ENCODE measurements at places on chromosomes 7 and 10. TPM values are rescaled to one million over a fixed set of nuclear protein-coding genes. Genes with fewer than 3 reads are reported as not detected.

GRCh38 chr7:85997515-85997914 is 646.2 kb upstream of the GRM3 start:
- DNase-seq = no peak

DNA sequence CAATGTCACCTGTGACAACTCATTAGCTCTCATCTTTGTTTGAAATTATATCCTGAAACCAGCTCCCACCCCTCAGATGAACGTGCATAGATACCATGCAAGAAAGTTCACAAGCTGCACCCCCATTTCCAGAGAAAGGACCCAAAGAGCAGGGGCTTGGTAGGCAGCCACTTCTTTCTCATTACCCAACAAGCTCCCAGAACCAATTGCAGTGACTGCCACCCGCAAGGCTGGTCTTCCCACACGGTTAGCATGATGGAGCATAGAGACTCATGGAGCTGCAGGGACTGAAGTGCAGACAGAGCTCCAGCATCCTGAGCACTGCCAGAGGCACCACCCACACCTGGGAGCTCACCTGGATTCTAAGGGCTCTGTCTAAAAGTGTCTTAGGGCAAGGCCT is 28.5 kb downstream of the FRMPD2 start:
- no peak for DNase-seq

DNA sequence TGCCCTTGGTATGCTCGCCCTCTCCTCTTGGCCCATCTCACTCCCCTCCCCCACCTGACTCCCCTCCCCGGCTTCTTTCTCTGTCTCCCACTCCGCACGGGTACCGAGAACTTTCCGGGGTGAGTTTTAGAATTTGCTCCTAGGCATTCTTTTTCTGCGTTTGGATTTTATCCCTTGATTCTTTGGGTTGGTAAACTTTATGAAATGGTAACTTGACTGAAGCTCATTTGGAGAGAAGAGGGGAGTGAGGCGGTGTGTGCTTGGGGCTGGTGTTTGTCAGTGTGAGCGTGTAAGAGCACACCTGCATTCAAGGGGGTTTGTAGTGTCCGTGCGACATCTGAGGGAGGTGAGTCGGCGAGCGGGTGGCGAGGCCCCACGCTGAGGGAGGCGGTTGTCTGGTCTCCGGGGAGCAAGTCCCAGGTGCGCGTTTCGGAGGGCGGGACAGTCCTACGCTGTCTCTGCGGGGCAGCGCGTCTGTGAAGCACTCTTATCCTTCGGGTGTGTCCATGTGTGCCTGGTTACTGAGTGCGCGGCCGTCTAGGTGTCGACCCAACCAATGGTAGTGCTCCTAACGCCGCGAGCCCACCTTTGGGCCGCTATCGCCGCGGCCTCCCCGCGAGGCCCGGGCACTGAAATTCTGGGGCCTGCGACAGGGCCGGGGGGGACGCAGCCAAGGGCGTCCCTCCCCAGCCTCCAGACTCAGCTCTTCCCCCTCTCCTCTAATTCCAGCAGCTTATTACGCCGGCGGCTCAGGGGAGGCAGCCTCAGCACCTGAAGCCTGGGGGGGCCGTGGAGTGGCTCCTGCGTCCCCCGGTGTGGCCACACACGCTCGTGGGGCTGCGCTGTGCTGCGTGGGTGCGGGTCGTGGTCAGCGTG is 2.6 kb upstream of the ZNF503 start:
- DNase-seq = no peak

DNA sequence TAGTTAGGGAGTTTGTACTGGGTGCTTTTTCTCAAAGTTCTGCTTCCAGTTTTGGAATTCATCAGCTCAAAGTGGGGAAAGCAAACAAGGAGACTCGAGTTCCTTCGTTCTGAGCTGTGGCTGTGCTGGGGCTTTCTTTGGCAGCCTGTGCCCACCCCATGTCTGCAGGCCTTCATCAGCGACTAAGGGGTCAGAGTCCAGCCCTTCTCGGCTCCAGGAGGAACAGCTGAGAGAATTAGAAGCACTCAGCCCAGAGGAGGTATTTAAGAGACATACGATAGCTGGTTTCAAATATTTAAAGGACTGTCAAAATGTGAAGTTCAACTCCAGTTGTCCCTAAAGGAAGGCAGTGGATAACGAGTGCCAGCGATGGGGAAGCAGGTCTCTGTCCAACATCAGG is 41.3 kb downstream of the SH3PXD2A start:
- no peak for DNase-seq

DNA sequence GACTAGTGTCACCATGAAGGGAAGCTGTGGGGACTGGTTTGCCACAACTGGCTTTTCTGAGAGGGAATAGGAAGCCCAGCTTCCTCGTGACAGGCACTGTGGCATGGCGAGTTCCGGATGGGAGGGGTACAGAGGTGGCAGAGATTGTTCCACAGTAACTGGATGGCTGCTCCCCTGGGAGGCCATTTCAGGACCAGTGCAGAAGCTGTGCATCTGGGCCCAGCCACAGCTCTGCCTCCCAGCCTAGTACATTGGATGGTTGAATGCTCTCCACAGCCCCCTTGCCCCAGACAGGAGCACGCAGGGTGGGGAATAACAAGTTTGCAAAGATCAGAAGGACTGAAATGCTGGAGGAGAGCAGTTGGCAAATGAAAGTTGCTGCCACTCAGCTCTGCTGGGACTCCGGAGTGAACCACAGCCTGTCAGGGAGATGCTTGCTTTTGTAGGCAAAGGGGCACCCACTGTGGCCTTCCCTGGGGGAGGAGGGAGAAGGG is 51.8 kb downstream of the GSDME start:
- no peak for DNase-seq

- DNase-seq = no peak
Observed at GRCh38 chr7:74404388-74404700, 49.4 kb upstream of the GTF2IRD1 start.

DNA sequence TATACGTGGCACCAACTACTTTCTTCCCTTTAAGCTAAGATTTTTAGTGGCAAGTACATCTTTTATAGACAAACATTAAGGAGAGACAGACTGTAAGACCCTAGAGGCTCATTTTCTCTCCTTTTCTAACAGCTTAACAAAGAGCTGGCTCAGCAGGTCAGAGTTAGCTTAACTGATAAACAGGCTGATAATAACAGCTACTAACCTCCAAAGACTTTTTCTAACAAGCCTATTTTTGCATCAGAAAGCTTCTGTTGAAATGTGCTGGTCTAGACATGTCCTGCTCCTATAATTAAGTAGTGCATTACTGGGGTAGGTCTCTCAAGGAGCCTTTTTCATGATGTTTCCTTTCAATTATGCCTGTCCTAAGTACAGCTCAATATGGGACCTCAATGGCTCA is 238.2 kb upstream of the FAM3C start:
- no peak for DNase-seq

GRCh38 chr10:102412293-102412692 is 6.3 kb downstream of the PSD start:
- no peak for DNase-seq

DNA sequence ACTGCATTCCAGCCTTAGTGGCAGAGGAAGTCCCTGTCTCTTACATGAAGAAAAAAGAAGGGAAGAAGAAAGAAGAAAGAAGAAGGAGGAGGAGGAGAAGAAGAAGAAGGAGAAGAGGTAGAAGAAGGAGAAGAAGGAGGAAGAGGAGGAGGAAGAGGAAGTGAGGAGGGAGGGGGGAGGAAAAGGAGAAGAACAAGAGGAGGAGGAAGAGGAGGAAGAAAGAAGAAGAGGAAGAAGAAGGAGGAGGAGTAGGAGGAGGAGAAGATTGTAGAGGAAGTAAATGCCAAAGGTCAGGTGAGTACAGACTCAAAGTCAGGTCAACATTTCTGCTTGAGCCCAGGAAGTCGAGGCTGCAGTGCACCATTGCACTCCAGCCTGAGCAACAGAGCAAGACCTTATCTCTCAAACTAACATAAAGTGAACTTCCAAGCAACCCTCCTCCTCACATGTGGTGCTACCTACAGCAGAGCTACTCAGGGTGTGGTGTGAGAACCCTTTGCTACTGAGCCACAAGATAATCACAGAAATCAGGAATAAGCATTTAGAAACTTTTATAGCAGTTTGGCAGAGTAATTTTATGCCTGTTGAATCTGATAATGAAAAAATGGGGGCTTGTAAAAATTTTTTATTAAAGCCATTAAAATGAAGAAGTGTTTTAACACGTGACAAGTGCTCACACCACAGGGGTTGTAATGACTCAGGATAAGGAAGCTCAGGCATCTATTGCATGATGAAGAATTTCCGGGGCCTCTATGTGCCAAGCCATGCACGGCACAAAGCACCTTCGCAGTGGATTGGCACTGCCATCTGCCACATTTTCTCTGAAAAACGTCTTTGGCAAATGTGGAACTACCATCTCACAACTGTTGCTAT is 224.9 kb upstream of the AUTS2 start:
- no peak for DNase-seq

DNA sequence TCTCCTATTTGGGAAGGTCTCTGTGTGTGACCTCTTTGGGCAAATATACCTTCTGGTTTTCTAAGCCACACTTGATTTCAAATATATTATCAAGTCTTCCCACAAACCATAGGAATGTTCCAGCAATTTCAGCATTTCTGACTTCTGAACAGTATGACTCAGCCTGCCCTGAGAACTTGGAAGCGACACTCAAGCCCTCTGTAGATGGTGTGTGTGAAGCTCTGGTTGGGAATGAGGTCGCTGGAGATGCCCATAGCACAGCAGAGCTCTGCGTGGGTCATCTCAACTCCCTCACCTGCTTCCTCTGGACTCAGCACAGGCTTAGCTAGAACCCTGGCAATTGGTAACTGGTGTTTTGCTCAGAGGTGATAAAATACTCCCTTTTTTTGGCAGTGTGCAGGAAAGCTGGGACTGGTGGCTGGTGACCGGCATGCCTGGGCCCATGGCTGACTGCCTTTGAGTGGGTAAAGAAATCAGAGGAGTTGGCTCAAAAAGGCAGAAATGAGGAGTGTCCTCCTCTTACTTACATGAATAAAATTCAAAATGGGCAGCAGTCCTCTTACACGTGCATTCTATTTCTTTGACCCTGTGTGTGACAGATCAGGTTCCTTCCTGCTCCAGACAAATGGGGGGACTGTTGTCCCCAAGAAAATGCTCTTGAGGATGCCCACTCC is 87.5 kb upstream of the NRP1 start:
- DNase-seq = peak; percentile 40

- DNase-seq = no peak
Observed at GRCh38 chr10:86342111-86342863, 24.3 kb downstream of the GRID1 start.

- no peak for DNase-seq
Observed at GRCh38 chr7:81234896-81235295, 316.0 kb upstream of the SEMA3C start.

DNA sequence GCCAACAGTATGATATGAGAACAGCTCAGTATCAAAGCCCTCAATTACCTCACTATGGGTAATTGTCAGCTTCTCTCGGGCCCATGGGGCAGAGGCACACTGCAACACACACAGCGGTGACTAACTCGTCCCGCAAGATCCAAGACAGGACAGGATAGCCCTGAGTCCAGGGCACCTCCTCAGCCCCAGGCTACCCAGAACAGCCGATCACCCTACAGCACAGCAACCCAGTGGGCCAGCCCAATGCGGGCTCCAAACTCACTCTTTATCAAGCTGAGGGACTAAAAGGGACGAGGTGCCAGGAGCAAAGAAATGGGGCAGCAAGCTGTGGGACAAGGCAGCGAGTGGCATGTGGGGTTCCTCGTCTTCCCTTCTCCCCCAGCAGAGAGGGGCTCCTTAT is 765.1 kb downstream of the GRID1 start:
- no peak for DNase-seq

- DNase-seq = no peak
Observed at GRCh38 chr7:14691034-14691433, 211.5 kb downstream of the DGKB start.

- DNase-seq = peak; percentile 26
Observed at GRCh38 chr10:114046087-114046458, 2.4 kb downstream of the ADRB1 start.

DNA sequence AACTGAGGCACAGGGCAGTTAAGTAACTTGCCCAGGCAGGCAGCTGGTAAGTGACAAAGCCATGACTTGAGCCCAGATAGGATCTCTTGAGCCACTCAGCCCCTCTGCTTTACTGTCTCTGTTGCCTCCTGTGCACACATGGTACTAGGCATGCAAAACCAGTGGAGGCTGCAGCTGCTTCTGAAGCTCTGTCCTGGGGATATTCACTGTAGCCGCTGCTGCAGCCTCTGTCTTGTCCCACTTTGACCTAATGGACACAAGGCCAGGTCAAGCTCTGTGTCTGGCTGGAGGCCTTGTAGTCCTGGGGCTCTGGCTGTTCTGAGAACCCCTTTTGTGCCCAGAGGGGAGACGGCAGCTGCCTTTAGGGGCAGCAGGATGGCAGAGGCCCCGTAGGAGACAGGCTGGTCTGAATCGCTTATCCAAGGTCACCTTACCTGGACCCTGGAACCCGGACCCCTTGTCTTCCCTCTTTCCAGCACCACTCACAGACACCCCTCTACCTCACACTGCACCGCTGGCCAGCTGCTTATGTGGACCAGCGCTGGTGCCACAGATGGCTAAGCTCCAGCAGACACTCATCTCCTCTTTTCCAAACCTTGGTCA is 57.6 kb downstream of the TSPAN15 start:
- no peak for DNase-seq

GRCh38 chr7:93889261-93889660 is 1.3 kb downstream of the TFPI2 start:
- DNase-seq = no peak

DNA sequence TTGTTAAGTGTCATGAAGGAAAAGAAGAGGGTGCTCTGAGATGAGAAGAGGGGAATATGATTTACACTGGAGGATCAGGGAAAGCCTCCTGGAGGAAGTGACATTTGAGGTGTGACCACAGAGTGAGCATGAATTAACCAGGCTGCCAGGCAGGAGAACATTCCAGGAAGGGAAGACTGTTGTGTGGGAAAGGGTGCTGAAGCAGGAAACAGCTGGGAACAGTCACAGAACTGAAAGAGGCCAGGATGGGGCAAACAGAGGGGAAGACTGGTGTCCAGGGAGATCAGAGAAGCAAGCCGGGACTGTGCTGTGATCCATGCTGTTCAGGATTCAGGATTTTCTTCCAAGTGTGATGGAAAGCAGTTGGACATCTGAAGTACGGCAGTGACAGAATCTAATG is 14.9 kb downstream of the HIPK2 start:
- peak; percentile 92 for DNase-seq

GRCh38 chr10:111297351-111297848 is 220.6 kb downstream of the ADRA2A start:
- no peak for DNase-seq

- peak; percentile 32 for DNase-seq
Observed at GRCh38 chr10:48400129-48400849, 93.8 kb downstream of the MAPK8 start.

Gene BBS9
- 15.4 TPM for total RNA-seq

Gene NPC1L1
- not detected for total RNA-seq

Gene INPP5A
- total RNA-seq = 32.8 TPM

Gene PTF1A
- not detected for total RNA-seq

Gene ASZ1
- not detected for total RNA-seq

Gene CFAP70
- 0.34 TPM for total RNA-seq

Gene LAMB4
- total RNA-seq = 0.23 TPM

Gene CDHR1
- 0.68 TPM for total RNA-seq

Gene PDE6C
- not detected for total RNA-seq

Gene PIP4K2A
- total RNA-seq = 40.1 TPM

Gene HMX3
- not detected for total RNA-seq

Gene FKBP6
- total RNA-seq = not detected
